ENCODE measurements at places on chromosomes 16 and 17.

GRCh38 chr16:74633686-74634085 lies 26.8 kb upstream of the GLG1 start:
- no peak for DNase-seq

DNA sequence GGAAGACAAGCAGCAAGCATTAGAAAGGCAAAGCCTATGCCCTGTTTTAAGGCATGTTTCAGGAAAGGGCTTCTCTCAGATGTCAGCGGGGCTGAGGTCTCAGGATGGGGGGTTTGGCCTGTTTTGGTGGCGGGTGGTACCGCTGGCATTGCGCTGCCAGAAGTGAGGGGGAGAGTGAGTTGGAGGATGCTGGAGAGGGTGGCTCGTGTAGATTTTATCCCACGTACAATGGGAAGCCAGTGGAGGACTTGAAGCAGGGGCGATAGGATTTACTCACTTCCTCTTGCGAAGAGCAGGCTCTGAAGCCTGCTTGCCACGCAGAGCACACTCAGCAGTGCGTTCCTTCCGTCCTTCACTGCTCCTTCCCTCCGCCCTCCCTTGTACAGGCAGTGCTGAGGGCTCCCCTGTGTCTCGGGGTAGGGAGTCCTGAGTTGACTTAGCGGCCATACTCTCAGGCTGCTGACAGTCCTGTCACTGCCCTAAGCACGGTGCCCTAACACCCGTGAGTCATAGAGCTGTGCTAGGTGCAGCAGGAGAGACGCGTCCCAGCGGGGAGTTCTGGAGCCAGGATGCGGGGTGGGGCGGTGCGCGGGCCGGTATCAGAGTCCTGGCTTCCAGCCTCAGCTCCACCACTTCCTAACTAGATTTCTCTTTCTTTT lies 113.1 kb downstream of the SNX29 start:
- DNase-seq: peak; percentile 14

DNA sequence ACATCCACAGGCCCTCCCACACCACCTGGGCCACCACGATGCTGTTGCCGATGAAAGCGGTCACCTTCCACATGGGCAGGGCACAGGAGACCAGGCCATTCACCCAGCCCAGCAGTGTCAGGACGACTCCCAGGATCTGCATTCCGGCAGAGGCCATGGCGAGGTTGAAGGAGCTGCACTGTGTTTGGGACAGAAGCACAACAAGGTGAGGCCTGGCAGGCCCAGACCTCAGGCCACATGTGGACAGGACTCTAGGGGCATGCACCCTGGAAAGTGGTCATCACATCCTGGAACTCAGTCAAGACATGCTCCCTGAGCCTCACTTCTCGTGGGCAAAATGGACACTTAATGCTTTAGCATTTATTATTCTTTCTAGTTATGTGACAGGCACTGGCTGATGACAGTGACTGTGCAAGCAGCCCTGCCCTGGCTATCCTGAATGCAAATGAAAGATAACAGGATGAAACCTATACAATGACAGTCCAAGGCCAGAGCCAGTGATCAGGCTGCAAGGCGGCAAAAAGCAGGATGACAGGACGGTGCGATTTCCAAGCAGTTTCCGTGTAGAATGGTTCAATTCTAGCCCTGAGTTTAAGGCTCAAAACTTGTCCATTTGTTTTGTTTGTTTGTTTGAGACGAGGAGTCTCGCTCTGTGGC lies 2.0 kb downstream of the CLDN6 start:
- no peak for DNase-seq

DNA sequence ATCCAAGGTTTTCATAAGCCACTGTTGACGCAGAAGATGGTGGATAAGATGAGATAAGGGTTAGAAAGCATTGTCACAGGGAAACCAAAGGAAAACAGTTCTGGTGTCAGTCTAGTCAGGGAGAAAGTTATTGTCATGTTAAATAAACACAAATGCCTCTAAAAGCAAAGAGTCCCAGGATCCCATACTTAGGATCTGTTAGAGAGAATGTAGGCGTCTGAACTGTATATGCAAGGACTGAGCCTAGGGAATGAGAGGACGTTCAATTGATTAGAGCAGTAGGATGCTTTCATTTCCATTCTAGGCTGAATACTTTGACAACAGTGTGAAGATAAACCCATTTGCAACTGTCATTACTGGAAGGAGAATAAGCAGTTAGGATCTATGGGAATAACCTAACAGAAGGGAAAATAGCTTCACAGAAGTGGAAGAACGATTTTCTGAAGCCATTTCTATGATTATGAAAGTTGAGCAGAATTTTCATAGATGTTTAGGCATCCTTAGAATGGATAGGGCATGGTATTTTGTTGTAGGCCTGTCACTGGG lies 1149.1 kb upstream of the CDH8 start:
- DNase-seq: no peak

DNA sequence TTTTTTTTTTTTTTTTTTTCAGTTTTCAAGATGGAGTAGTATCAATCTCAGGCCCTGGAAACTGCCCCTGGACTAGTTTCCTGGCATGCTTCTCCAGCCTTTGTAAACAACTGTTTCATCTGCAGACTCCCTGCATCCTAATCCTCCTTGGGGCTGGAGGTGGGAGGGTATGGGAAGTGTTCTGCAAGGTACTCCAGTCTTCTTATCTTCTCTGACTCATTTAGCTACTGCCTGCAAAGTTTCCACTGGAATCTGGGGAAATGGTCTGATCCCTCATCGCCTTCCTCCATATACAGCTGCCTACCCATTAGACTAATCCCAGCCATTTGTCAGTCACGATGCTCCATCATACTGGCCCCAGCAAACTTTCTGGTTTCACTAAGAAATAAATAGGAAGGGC lies 21.5 kb downstream of the COPZ2 start:
- no peak for DNase-seq

- no peak for DNase-seq
Observed at GRCh38 chr17:74816905-74817620, 40.9 kb upstream of the NAT9 start.

DNA sequence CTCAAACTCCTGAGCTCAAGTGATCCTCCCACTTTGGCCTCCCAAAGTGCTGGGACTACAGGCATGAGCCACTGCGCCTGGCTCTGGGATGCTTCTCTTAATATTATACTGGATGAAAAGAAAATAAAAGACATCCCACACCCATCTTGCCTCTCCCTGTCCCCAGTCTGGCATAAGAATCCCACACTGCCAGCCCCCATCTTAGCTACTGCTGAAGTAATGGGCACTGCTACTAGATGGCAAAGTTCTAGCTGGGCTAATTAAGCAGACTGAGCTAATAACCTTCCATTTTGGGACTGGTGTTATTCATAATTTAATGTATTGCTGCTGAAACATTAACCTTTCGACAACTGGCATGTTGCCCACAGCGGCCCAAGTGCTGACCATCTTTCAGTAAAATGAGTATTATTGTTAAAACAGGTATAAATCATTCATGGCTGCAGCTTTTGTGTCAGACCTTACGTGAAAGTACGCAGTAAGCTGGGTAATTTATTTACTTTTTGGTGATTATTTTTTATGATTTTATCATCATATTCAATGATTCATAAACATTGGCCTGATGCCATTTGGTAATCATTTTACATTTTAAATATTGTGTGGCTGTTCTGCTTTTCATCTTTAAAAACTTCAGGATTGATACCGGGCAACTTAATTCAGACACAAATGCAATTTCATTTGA lies 47.4 kb upstream of the ZFHX3 start:
- no peak for DNase-seq

- DNase-seq: no peak
Observed at GRCh38 chr17:76480632-76481031, 13.2 kb downstream of the AANAT start.

DNA sequence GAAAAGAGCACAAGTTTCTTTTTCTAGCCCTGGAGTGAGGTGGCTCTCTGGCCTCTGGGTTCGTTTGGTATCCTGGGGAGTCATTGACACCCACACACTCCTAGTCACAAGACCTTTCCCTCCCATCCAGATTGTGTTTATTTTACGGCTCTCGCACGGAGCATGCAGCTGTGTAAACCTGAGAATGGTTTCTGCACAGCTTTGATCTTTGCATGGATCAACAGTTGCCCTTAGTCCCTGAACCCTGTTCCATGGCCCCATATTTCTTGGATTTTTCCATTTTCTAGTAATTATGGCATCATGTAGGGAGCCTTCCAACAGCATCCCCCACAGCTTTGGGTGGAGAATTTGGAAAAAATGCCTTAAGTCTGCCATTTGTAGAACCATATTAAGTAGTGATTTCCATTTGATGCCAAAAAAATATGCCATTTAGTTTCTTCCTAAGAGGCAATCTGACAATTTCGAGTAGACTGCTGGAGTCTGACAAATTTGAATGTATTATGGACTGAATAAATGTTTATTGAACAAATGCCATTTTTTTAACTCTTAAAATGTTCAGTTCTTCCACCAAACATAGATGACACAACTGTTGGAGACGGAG lies 197.7 kb downstream of the WWOX start:
- DNase-seq: no peak

GRCh38 chr17:52653014-52653413 lies 494.5 kb upstream of the CA10 start:
- DNase-seq: no peak

DNA sequence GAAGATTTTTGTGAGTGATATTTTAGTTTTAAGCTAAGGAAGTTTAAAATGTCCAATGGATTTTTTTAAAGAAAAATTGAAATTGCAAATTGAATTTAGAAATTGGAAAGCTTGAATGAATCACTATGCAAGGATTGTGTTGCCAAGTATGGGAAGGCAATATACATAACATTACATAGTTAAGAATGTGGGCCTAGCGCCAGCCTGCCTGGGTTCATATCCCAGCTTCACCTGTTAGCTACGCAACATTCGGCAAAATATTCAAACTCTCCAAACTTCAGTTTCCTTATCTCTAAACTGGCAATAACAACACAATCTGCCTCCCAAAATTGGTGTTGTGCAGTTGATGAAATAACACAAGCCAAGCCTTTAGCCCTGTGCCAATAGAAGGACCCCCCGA lies 50.4 kb upstream of the DNAH9 start:
- DNase-seq: no peak

DNA sequence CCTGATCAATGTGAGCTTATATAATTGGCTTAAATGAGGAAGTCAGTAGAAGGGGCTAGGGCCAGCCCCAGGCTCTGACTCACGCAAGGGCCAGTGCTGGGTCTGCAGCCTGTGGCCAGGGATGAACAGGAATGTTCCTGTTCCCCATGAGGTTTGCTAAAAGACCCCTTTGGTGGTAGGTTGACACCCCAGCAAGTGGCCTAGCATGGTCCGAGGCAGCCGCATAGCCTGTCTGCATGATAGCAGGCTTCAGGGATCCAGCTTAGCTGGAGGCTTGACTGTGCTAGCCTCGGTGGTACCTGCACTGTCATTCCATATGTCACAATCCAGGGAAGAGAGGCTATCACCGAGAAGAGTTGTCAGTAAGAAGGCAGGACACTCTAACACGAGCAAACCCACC lies 23.5 kb downstream of the TRIM25 start:
- DNase-seq: no peak

- DNase-seq: no peak
Observed at GRCh38 chr16:4548124-4548523, 8.0 kb upstream of the C16orf96 start.

GRCh38 chr16:27270349-27270748 lies 1.8 kb upstream of the NSMCE1 start:
- DNase-seq: no peak

GRCh38 chr17:41448506-41448905 lies 7.7 kb upstream of the KRT38 start:
- DNase-seq: no peak

DNA sequence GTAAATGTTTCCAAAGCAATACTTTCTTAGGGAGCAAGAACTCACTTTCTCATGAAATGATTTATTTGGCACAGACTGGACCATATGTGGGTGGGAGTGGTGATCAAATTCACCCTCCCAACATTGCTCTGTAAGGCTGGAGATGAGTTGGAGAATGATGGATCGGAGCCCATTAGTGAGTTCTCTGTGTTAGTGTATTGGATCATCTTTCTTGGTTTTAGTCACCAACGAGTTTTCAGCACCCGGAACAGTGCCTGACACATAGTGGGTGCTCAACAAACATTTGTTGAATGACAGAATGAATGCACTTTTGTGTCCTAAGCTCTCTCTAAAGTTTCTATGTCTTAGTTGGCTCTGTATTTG lies 104.5 kb upstream of the FAM20A start:
- DNase-seq: no peak

- DNase-seq: no peak
Observed at GRCh38 chr17:81831563-81831956, 1.5 kb downstream of the MCRIP1 start.

DNA sequence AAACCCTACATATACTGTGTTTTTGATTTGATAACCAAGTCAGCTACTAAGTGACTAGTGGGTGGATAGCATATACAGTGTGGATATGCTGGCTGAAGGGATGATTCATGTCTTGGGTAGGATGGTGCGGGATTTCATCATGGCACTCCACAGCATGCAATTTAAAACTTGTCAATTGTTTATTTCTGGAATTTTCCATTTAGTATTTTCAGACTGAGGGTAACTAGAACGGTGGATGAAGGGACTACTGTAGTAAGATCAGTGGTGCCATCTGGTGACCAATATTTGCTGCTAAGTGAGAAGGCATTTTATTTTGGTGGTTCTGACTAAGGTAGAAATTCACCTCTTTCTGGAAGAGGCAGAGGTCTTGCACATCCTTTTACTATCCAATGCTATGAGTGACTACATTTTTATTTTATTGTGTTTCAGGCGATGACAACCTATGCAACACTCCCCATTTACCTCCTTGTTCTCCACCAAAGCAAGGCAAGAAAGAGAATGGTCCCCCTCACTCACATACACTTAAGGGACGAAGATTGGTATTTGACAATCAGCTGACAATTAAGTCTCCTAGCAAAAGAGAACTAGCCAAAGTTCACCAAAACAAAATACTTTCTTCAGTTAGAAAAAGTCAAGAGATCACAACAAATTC lies 3.1 kb downstream of the CDC6 start:
- DNase-seq: no peak

GRCh38 chr16:62966626-62967025 lies 930.4 kb upstream of the CDH8 start:
- no peak for DNase-seq

DNA sequence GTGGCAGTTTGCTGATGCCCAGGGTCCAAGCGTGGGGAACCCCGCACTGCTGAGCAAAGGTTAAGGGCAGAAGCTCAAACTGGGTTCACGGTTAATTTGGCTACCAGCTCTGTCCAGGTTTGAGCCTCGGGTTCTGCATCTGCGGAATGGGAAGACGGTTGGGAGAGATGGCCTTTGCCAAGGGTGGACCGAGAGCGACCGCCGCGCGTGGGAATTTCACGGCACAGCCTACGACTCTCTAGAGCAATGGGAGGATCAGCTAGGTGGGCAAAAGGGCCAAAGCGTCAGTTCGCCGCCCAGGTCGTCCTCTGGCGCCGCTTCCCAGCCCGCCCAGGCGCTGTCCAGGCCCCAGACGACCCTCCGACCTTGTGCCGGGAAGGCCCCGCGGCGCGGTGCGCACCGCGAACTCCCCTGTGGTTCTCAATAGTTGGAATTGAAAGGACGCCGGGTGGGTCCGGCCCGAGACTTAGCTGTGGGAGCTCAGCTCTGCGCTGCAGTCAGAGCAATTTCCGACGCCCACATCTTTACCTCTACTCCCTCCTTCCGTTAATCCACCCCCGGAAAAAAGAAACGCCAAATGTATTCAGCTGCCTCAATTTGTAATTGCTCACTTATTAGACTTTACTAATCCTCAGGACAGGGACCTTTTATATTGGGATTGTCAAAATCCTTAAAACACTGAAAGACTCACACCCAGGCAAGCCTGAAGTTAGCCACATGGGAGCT lies 2.5 kb upstream of the HS3ST3B1 start:
- no peak for DNase-seq

Measured in occipital lobe (tissue), 3 donors.